T-cell (primary cell): ENCODE measurements at places on chromosomes 2 and 18. TPM values are rescaled to one million over a fixed set of nuclear protein-coding genes. Genes with fewer than 3 reads are reported as not detected.

IL1F10 gene
- not detected for total RNA-seq

DCDC2C gene
- not detected for total RNA-seq

LIPG gene
- not detected for total RNA-seq

UGT1A8 gene
- not detected for total RNA-seq

GRCh38 chr2:44753552-44754285 lies 187.8 kb upstream of the SIX3 start:
- no peak for DNase-seq
- H3K27ac ChIP-seq = no peak overlapping the region
- H3K4me1 ChIP-seq = peaks cover 8% of the 10 kb centered on the region
- no peaks in the 10 kb centered on the region for H3K27me3 ChIP-seq

DNA sequence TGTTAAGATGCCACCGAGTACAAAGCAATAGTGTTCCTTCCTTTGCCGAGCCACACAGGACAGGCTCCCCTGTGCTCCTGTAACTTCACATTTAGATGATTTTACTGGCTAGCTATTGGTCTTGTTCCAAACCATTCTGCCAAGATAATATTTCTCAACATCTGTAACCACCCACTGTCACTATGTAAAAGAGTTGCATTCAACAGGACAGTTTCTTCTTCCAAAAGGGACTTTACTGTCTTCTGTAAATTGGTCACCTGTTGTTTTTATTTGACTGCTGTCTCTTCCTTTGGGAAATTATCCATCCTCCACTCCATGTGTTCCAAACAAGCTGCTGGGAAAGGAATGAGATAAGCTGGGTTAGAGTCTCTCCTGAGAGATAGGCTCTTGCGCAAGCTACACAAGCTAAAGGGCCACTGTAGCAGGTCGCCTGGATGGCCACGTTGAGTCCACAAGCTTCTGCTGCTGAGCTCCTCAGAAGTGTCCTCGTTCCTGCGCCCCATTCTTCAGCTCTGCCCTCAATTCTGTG lies 14.4 kb upstream of the BZW1 start:
- H3K4me1 ChIP-seq = no peaks in the 10 kb centered on the region
- no peaks in the 10 kb centered on the region for H3K36me3 ChIP-seq
- no peak for DNase-seq
- no peaks in the 10 kb centered on the region for H3K27me3 ChIP-seq
- no peak overlapping the region for H3K4me3 ChIP-seq

DNA sequence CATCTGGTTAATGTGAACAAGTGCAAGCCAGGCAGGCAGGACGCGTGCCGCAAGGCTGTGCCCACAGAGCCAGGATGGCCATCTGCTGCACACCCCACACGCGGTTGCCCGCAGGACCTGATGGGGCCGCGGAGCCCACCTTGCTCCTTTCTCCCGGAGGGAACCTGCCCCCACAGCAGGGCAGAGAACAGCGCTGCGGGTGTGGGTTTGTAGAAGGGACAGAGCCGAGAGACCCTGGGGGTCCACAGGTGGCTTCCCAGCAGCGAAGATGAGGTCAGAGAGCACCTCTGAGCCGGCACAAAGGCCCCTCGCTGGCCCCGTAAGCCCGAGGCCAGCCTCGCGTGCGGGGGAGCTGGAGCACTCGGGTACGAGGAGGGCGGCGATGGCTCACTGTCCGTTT lies 460.8 kb upstream of the SALL3 start:
- DNase-seq = no peak
- H3K27me3 ChIP-seq = peaks cover 7% of the 10 kb centered on the region
- no peak overlapping the region for H3K4me3 ChIP-seq
- H3K36me3 ChIP-seq = no peaks in the 10 kb centered on the region

DNA sequence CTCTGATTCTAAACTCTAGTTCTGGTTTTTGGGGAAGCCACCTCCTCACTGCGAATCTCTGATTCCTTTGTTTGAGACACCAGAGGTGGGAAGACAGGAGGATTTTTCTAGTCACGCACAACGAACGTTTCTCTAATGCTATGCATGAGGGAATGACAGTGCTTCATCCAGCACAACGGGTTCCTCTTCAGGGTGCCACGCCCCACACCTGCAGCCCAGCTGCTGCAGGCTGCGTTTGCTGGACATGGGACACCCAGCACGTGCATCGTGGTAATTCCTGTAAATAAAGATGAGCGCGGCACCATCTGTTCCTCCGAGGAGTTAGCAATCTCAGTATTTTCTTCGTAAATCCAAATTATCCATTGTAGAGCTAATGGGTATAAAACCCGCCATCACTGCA lies 37.5 kb upstream of the TPO start:
- no peaks in the 10 kb centered on the region for H3K4me1 ChIP-seq
- H3K27me3 ChIP-seq = peaks cover 12% of the 10 kb centered on the region
- H3K27ac ChIP-seq = no peak overlapping the region

- no peak for DNase-seq
- H3K27ac ChIP-seq = no peak overlapping the region
- peaks cover 1% of the 10 kb centered on the region for H3K27me3 ChIP-seq
Measured at GRCh38 chr18:11859903-11860407, 8.7 kb downstream of the CHMP1B start.

DNA sequence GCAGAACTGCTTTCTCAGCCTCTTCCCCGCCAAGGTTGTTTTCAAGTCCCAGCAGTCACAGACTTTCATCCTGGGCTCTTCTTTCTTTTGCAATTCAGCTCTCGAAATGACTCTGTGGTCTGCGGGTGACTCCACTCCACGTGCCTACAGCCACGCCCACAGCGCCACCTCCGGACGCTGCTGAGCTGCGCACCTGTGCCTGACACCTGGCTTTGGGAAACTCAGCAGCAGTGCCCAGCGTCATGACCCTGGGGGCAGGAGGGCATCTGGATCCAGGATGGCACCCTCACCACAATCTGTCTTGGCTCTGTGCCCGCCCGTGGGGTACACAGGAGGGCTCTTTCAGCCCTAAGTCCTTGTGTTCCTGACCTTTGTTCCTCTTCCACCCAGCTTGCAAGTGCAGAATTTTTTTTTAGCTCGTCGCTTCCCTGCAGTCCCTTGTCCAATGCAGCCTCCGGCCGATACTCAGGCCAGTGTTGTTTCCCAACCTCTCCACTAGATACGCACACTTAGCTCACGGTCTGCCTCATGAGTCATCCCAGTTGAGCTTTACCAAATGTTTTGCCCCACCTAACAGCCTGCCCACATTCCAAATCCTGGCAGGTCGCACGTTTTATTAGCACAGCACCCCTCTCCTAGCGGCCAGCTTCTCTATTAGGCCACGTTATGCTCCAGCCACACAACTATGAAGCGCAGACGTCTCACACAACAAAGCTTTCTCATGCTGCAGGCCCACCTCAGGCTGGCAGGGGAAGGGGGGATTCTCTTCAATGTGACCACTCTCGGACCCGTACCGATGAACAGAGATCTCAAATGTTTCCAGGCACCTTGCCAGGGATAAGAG lies 6.5 kb upstream of the CAPN10 start:
- no peaks in the 10 kb centered on the region for H3K27me3 ChIP-seq
- peak overlapping the region; percentile 44 for H3K27ac ChIP-seq

DNA sequence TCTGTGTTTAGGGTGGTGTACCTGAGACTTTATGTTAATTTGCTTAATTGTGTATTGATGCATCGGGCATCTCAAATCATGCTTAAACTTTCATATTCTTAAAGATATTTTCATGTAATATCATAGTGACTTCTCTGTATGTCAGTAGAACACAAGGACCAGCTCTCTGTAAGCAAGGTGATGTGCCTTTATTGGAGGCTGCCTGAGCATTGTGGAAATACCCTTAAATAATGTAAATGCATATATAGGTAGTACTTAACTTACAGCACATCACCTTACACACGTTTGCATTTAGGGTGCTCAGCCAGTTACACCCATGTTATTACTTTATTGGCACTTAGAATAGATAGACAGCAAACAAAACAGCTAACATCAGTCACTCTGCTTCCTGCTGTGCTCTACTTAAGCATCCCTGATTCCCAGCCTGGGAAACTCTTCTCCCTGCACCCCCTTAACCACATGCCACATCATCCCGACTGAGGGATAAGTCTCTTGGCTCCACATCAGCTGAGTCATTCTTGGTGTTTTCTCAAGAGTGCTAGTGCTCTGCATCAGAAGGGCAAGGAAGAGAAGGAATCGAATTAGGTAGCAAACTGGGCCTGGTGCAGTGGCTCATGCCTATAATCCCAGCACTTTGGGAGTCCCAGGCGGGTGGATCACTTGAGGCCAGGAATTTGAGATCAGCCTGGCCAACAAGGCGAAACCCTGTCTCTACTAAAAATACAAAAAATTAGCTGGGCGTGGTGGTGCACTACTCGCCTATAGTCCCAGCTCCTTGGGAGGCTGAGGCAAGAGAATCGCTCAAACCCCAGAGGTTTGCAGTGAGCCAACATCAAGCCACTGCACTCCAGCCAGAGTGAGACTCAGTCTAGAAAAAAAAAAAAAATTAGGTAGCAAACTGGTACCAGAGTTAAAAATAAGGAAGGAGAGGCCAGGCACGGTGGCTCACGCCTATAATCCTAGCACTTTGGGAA lies 108.7 kb downstream of the MAP3K20 start:
- H3K4me3 ChIP-seq = no peak overlapping the region
- no peaks in the 10 kb centered on the region for H3K36me3 ChIP-seq
- H3K27me3 ChIP-seq = no peaks in the 10 kb centered on the region

DNA sequence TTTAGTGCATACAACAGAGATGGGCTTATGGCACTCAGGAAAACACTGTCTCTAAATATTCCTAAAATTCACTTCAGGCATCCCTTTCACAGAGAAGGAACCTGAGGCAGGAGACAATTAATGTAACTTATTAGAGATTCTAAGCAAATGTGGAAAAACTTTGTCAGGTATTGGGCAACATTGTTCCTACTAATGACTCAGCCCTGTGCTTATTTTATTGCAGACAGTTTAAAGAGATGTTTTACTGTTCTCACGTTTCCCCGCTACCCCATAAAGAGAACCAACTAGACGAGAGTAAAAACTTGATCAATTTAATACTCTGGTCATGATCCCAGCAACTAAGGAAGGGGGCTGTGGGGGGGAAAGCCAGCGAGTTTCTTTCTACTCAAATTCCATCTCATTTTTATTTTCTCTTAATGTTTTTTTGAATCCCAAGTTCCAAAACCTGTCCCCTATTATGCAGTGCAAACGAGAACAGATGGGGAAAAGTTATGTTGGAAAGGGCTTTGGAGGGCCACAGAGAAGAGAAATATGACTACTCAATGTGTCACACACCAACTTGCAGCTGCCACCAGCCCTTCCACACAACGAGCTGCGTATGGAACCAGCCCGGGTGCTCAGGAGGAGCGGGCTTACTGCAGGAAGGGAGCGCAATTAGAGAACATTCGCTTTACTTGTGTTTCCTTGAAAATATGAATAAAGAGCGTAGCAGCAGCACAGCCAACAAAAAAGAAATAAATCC lies 18.7 kb upstream of the ACVR1 start:
- no peak overlapping the region for H3K4me3 ChIP-seq
- H3K36me3 ChIP-seq = no peaks in the 10 kb centered on the region
- H3K4me1 ChIP-seq = peaks cover 67% of the 10 kb centered on the region
- H3K27ac ChIP-seq = peak overlapping the region; percentile 83
- no peak for DNase-seq

DNA sequence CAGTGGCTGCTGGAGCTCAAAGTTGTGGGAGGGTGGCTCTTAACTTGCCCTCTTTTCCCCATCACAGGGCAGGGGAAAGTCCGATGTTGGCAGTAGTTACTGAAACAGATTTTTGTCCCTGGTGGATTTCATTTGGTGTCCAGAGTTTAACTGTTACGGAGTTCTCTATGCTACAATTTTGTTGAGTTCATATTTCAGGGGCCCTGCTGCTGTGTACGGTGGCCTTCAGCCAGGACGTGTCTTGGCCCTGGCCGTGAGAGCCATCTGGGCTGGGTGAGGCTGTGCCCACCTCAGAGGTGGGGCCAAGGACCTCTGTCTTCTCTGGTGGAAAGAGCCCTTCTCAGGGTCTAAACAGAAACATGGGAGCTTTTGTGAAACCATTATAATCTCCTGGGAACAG lies 67.4 kb downstream of the SH3YL1 start:
- no peaks in the 10 kb centered on the region for H3K4me1 ChIP-seq
- H3K36me3 ChIP-seq = no peaks in the 10 kb centered on the region
- H3K27me3 ChIP-seq = no peaks in the 10 kb centered on the region

DNA sequence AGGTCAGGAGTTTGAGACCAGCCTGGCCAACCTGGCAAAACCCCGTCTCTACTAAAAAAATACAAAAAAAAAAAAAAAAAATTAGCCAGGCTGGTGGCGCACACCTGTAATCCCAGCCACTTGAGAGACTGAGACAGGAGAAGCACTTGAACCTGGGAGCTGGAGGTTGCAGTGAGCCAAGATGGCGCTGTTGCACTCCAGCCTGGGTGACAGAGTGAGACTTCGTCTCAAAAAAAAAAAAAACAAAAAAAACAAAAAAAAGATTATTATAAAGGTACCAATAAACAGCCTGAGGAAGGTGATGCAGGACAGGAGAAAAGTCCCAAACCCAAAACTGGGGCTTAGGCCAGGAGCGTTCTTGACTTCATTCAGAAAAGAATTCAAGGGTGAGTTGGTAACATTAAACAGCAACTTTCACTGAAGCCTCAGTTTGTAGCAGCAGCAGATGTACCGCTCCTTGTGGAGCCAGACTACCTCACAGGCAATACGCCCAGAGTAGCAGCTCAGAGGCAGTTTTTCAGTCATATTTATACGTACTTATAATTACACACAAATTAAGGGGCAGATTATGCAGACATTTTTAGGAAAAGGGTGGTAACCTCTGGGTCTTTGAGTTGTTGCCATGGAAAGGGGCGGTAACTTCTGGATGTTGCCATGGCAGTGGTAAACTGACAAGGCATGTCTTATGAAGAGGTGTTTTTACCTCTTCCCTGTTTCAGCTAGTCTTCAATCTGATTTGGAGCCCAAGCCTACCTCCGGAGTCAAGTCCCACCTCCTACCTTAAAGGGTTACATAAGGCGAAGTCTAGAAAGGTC lies 1596.6 kb upstream of the CELF4 start:
- no peaks in the 10 kb centered on the region for H3K27me3 ChIP-seq
- H3K27ac ChIP-seq = no peak overlapping the region
- DNase-seq = no peak
- no peaks in the 10 kb centered on the region for H3K4me1 ChIP-seq
- no peaks in the 10 kb centered on the region for H3K36me3 ChIP-seq

DNA sequence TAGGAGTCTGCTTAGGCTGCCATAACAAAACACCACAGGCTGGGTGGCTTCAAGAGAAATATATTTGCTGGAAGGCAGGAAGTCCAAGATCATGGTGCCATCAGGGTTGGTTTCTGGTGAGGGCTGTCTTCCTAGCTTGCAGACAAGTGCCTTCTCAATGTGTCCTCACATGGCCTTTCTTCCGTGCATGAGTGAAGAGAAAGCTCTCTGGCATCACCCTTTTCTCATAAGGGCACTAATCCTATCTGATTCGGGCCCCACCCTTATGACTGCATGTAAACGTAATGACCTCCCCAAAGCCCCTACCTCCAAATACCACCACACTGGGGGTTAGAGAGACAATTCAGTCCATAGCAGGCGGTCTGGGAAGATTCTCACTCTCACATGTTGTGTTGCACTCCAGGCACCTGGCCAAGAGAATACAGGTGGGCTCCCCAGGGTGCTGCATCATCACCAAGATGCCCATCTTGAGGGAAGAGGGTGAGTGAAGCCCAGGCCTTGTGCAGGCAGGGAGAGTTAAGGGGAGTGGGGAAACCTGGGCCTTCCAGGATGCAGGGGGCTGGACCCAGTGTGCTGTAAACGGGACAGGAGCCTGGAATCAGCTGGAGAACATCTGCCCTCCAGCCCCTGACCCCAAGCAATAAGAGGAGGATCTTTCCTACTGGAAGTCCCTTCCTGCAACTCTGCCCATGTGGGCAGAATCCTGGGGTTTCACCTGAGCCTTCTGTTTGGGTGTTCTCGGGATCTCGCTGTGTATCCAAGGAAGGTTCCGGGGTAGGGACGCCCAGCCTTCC lies 10.2 kb downstream of the CATIP start:
- H3K4me1 ChIP-seq = peaks cover 27% of the 10 kb centered on the region
- H3K27me3 ChIP-seq = no peaks in the 10 kb centered on the region
- H3K4me3 ChIP-seq = no peak overlapping the region
